Subcutaneous adipose tissue (tissue), 4 donors: ENCODE measurements at places on chromosomes 7 and 10. TPM values are rescaled to one million over a fixed set of nuclear protein-coding genes. Genes with fewer than 3 reads are reported as not detected.

EMX2 gene
- total RNA-seq: 7.0 TPM

ERCC6 gene
- 14.5 TPM for total RNA-seq

DYNC1I1 gene
- total RNA-seq: 4.5 TPM

SHH gene
- not detected for total RNA-seq

AOAH gene
- total RNA-seq: 6.4 TPM

ACTA2 gene
- 123 TPM for total RNA-seq

DNMBP gene
- total RNA-seq: 20.9 TPM

DGKI gene
- total RNA-seq: 3.2 TPM

SPDYE6 gene
- total RNA-seq: not detected

RBM33 gene
- 33.9 TPM for total RNA-seq

MYPN gene
- total RNA-seq: not detected

NANOS1 gene
- 7.0 TPM for total RNA-seq

SMKR1 gene
- total RNA-seq: not detected
